ENCODE measurements at places on chromosomes 1 and 21.

DNA sequence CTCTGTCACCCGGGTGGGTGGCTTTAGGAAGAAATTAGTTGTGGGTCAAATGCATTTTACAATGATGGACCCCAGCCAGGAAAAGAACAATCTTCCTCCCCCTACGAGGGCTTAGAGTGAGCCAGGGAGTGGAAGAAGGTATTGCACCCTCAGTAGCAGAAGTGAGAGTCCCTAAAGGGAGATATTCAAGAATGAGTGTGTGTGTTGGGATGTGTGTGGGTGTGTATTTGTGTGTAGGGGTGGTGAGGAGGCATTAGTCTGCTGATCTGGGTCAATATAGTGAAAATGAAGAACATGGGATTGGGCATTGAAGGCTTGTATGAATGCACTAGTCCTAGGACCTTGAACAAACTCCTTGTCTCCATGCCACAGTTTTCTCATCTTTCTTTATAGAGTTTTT is 85.2 kb upstream of the RUNX1 start:
- DNase-seq, result no peak

DNA sequence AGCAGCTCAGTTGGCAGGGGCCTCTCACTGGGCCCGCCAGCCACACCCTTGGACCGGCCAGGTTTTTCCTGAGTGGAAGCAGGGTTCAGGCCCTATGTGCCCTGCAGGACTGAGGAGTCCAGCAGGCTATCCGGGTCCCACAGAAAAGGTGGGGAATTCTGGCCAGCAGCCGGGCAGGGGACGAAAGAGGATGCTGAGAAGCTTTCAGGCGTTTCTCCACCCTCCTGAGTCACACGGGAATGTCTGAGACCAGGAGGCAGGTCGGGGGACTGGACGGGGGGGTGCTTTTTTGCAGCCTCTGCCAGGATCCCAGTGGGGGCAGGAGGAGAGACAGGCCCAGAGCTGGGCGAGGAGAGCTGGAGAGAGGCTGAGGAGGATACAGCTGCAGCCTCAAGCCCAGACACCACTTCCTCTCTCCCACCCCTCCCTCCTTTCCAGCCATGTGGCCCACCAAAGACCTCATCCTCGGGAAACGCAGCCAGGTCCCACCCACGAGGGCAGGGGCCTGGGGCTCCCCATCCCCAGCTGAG is 105.4 kb downstream of the SPSB1 start:
- DNase-seq, result no peak

GRCh38 chr1:183195142-183195574 is 9.1 kb downstream of the LAMC2 start:
- peak; percentile 25 for DNase-seq

- no peak for DNase-seq
Measured at GRCh38 chr21:31865429-31865970, 7.3 kb upstream of the HUNK start.

DNA sequence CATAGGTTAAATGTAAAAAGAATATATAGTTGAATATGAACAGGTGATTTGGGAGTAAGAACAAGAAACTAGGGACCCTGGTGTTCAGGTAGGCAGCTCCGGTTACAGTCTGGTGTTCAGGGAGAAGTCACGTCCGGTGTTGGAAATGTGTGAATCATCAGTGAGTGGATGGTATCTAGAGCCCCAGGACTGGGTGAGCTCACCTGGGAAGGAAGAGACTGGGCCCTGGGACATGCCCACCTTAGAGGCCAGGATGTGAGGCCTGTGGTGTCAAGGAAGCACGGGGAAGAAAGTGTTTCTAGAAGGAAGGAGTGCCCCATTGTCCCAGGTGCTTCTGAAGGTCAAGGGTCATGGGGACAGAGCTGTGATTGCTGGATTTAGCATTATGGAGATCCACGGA is 1.5 kb upstream of the GJB3 start:
- DNase-seq, result no peak

DNA sequence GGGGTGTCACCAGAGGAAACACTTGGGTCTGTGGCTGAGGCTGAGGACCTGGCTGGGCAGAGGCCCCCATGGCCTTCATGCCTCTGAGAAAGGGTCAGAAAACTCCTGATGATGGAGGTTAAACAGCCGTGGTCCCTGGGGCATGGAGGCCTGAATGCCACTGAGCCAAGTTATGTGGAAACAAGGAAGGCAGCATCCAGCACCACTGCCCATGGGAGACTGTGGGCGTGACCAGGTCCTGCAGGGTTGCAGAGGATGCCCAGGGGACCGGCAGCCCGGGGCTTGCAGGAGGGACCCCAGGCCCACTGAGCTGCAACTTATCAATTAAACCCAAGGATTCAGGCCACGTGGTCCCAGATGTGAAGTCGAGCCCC is 18.9 kb upstream of the COL6A2 start:
- peak; percentile 27 for DNase-seq

- no peak for DNase-seq
Measured at GRCh38 chr1:222107267-222107666, 365.4 kb upstream of the DUSP10 start.
